Fibroblast of upper back skin (primary cell): ENCODE measurements at places on chromosomes 4 and X.
A peak's percentile ranks its signal among the peaks of the same experiment; 100 is the strongest.

GRCh38 chrX:15947648-15948317 is 93.2 kb upstream of the AP1S2 start:
- DNase-seq: peak; percentile 66

GRCh38 chr4:40881851-40882250 is 132.1 kb downstream of the NSUN7 start:
- no peak for DNase-seq

DNA sequence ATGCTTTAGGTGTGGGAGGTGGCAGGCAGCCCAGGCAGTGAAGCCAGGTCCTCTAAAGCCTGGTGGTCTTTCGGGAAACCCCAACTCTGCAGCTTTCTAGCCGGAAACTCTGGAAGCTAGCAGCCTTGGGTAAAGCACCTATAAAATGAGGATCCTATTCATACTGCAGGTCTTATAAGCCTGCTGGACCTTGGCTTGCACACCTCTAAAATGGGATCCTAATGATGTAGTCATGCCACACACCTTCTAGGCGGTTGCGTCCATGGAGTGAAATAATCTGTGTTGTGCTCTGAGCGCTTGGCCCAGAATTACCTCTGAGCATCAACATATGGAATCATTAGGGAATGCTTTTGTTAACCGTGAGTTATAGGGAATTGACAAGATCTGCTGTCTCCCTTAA is 36.0 kb upstream of the STS start:
- DNase-seq: no peak

DNA sequence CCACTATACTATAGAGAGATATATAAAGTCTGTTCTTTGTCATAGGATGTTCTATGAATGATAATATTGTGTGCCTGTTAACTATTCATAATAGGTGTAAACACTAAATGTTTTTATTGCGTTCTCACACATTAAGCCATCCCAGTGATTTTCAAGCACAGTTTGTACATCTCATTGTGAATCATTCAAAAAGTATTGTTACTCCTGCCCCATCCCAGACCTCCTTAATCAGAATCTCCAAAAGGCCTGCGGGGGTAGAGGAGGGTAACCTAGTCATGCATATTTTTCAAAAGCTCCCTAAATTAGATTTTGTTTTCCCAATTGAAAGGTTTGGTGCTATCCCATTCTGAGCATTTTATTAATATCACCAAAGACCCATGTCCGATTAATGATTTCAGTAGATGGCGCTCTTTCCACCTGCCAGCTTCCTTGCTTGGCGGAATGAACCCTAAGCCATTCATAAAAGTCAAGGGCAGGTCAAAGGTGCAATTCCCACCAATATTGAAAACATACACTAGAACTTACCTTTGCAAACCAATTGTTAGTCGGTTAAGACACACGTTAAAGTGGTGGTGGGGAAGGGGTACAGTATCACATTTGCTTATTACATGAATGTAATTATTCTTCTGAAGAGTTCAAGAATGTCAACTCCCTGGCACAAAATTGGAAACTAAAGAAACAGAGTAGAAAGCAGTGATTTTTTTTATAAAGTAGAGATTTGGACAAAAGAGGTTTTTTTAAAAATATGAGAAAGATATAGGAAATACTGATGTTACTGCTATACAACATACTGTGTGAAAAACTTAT is 5.8 kb upstream of the TET2 start:
- peak; percentile 28 for DNase-seq

DNA sequence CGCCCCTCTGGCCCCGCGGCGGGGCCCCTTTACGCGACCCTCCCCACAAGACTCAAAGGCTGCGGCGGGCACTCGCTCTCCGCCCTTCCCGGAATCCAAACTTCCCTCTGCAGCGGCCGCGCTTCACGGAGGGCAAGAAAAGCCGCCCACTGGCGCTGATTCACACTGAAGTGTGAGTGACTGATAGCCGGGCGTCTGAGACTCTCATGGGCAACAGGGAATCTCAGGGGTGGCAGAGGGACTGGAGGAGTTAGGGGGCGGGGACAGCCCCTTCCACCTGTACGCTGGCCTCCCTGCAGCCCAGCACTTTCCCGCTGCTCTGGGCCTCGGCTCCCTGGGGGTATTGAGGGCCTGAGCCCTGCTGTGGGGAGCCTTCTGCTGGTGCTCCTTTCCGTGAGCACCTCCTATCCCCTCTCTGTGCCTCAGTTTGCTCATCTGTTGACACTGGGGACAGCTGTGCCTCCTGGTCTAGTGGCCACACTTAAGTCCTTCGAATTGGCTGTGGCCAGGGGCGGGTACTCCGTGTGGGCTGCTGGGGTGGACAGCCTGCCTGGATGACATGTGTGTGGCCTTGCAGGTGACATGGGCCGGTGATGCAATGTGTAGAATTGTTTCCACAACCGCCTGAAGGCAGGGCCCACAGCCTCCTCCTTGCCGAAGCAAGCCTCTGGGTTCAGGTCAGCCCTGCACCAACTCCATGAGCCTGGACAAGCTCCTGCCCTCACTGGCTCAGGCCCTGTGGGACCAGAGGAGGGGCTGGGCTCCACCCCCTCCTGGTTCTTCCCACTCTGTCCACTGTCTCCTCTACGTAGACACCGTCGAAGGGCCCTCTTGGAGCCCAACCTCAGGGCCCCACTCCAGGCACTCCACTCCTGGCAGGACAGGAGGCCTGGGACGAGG is 951 bp downstream of the SH3BP2 start:
- peak; percentile 44 for DNase-seq

DNA sequence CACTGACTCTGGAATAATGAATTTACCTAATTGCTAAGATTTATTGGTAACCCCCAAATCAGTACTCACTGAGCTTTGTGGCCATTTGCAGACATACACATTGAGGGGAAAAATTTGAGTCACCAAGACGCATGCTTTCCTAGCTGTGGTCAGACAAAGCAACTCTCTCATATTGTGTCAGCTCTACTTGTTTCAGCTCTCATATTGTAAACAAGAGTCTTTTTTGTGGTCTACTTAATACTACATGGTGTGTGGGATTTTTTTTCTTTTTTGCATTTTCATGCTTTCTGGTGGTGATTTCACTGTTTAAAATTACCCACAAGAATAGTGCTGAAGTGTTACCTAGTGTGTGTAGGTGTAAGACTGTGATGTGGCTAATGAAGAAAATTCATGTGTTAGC is 428.2 kb upstream of the GALNT7 start:
- no peak for DNase-seq

- no peak for DNase-seq
Measured at GRCh38 chr4:3329887-3330286, 37.1 kb downstream of the RGS12 start.

GRCh38 chr4:36277533-36277932 is 3.9 kb upstream of the DTHD1 start:
- DNase-seq: no peak

DNA sequence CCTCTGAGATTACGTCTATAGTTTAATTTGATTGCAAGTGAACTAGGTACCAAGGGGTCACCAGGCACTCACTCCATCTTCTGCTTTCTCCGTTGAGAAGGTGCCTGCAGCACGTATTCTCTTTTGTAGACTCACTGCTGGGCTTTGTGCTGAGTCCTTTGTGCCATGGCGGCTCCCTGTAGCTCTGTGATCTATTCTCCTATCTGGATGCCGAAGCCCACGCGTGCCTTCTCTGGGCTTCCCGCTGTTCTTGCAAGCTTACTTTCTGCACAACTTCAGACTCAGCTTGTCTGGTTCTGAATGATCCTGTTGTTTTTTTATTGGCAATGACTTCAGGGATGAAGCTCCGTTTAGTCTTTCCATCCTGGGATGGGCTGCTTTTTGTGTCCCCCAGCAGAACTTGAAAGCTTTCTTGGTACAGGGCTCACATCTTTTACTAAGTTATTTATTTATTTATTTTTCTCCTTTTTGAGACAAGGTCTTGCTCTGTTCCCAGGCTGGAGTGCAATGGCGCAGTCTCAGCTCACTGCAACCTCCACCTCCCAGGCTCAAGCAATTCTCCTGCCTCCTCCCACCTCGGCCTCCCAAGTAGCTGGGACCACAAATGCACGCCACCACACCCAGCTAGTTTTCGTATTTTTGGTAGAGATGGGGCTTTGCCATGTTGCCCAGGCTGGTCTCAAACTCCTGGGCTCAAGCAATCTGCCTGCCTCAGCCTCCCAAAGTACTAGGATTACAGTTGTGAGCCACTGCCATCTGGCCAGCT is 100.9 kb upstream of the NKX1-1 start:
- DNase-seq: no peak
